Putamen (tissue), 1 donor: ENCODE measurements at places on chromosomes 5 and 9.

- no peak for DNase-seq
Measured at GRCh38 chr9:113223963-113224362, 2.6 kb downstream of the SLC31A1 start.

- DNase-seq = no peak
Measured at GRCh38 chr5:137506296-137506695, 7.2 kb upstream of the SPOCK1 start.

- DNase-seq = no peak
Measured at GRCh38 chr5:154076240-154076922, 37.6 kb downstream of the MFAP3 start.

DNA sequence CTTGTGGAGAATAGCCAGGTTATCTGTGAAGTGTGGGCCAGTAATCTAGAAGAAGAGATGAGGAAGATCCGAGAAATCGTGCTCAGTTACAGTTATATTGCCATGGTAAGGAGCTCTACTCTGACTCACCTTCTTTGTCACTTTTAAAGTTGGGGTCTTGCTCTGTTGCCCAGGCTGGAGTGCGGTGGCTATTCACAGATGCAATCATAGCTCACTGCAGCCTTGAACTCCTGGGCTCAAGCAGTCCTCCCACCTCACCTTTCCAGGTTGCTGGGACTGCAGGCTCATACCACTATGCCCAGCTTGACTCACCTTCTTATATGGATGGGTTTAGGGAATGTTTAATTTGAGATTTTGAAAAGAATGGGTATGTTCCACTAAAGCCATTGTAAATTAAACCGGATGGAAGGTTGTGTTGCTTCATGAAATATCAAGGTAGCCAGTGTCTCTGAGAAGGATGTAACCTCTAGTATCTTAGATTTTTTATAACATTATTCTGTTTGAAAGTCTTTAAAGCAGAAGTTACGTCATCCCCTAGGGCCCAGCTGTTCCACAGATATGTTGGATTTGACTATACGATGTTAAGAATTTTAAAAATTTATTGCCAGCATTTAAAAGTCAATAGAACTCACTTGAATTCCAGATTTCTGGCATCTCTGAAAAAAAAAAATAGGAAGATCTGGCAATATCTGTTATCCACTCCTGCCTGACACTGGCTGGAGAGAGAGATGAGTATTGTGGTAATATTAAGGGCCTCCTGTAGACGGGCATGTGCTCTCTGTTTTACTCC lies 5.1 kb downstream of the CNOT8 start:
- DNase-seq = no peak

GRCh38 chr5:98458004-98458403 lies 315.5 kb upstream of the RGMB start:
- DNase-seq = no peak

- no peak for DNase-seq
Measured at GRCh38 chr9:33249087-33249658, 9.2 kb downstream of the SPINK4 start.

- DNase-seq = no peak
Measured at GRCh38 chr5:959581-960531, 48.7 kb upstream of the NKD2 start.

DNA sequence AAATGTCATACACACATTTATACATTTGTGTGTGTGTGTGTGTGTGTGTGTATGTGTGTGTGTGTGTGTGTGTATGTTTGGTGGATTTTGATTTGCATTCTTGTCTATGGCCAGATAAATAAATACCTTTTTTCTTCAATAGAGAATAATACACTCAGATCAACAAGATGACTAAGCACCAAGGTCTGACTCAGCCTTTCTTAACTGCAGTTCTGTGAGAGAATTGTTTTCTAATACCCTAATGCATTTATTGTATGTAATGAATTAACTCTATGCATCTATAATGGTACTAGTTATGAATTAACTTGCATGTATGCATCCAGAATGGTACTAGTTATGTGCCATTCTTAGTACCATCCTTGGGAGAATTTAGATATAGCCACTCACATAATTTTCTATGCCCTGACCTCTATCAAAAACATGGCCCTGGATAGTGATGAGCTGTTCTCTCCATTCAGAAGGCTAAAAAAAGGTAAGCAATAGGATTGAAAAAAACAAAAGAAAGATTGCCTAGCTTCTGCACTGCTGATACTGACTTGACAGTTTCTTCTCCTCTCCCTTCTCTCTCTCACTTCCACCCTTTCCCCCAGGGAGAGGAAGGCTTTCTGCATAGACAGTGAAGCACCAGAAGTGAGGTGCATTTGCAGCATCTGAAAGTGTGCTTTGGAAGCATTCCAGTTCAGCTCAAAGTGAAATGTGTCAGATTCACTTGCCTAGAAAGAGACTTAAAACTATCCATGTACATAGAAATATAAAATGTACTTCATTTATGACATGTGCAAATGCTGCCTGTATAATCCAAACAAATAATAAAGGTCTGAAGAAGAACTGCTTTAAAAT lies 55.1 kb upstream of the CCDC112 start:
- peak; percentile 64 for DNase-seq

DNA sequence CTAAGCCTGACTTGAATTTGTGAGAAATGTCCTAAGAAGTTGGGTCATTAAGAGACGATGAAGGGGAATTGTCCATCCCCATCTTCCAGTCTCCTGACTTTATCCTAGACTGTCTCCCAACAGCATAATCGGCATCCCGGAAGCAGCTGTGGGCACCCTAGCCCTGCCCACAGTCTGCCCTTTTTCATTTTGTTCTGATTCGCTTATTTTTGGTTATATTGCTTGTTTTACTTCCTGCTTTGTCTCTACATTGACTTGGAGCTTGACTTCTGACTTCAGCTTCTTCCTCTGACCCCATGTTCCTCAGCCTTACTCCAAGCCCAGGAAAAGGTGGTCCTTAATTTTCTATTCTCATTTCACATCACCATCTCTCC lies 41.8 kb downstream of the UGCG start:
- DNase-seq = no peak

GRCh38 chr5:135455876-135456237 lies 3.7 kb upstream of the TIFAB start:
- DNase-seq = no peak

GRCh38 chr5:64096771-64097170 lies 68.9 kb upstream of the RNF180 start:
- DNase-seq = no peak

- DNase-seq = no peak
Measured at GRCh38 chr9:129058965-129059795, 21.7 kb upstream of the DOLPP1 start.

GRCh38 chr5:59532979-59533729 lies 360.4 kb downstream of the PDE4D start:
- DNase-seq = no peak

GRCh38 chr9:4292781-4293180 lies 7.1 kb downstream of the GLIS3 start:
- DNase-seq = no peak

- DNase-seq = no peak
Measured at GRCh38 chr9:100775912-100776311, 198.0 kb downstream of the CAVIN4 start.

DNA sequence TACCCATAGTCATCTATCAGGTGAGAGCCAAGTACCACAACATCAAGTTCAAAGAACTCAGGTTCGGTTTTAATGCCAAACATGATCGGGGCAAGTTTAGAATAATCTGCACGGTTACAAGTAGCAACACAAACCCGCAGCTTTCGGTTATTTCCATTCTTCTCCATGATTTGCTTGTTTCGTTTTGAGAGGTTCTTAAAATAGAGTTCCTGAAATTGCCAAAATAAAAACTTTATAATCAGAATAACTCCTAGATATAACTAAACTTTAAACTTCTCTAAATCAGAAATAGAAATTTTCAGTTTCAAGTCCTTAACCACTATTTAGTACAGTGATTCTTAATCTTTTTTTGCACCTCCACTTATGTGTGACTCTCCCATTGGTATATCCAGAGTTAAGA lies 9.1 kb downstream of the GNE start:
- DNase-seq = no peak

DNA sequence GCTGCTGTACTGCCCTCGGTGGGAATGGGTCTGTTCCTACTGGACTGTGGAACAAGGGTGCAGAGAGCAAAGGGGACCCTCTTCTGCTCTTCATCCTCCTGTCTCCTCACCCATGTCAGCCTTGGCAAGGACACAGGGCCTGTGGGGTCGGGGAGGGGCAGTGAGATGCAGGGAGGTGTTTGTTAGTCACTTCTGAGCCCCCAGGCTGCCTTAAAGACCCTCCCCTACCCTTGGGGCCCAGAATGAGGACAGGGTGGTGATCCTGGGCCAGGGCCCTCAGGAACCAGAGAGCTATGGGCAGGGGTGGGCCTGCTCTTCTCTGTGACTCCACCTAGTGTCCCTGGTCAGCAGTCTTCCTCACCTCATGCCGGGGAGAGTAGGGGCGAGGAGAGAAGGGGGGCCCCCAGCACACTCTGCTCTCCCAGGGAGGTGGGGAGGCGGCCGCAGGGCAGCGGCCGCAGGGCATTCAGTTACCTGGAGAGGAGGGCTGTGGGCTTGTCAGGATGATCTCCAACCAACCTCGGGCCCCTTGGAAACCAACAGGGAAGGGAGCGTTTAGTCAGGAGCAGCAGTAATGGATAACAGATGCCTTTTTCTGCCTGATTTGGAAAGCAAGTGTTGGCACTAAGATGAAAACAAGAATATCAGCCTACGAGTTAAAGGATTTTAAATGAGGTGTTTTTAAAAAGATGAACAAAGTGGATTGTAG lies 62.0 kb upstream of the GARNL3 start:
- DNase-seq = no peak

- no peak for DNase-seq
Measured at GRCh38 chr9:92293075-92293354, 482 bp downstream of the IARS1 start.

DNA sequence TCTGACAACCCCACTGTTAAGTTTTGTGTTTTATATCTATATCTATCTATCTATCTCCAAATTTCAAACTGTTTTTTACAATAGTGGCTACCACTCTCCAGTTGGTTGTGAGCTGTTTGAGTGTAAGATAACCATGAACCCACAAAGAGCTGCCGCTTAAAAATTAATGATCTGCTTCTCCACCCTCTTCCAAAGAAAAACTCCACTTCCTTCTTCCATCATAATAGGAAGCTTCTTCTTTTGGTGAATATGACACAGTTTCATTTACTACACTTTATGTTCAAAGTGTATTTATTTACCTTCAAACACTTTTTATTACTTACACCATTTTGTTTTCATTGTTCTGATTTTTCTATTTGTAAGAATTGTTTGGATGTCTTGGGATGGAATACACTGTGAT lies 37.9 kb downstream of the SPZ1 start:
- DNase-seq = no peak

DNA sequence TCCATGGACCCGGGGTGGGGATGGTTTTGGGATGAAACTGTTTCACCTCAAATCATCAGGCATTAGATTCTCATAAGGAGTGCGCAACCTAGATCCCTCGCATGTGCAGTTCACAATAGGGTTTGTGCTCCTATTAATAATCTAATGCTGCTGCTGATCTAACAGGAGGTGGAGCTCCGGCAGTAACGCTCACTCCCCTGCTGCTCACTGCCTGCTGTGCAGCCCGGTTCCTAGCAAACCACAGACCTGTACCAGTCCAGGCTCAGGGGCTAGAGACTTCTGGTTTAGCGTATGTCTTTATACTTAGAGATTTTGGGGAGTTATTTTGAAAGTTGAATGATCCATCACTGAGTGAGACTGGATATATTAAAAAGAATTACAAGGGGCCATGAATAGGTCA lies 50.2 kb downstream of the RICTOR start:
- DNase-seq = no peak

DNA sequence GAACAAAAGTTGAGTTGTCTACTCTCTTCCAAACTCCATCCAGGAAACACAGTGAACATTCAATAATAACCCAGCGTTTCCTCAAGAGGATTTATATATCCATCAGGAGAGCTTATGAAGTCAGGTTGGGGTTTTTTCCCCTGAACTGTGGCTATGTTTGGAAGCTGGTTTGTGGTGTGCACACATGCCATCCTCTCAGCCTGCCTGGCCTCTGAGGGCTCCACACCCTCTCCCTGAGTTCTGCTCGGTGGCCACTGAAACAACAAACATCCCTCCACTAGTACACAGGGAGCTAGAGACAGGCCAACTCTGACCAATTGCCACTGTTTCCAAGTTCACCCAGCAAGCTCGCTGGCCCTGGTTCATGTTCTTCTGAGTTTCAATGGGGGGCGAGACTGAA lies 35.7 kb downstream of the SMIM23 start:
- DNase-seq = no peak

DNA sequence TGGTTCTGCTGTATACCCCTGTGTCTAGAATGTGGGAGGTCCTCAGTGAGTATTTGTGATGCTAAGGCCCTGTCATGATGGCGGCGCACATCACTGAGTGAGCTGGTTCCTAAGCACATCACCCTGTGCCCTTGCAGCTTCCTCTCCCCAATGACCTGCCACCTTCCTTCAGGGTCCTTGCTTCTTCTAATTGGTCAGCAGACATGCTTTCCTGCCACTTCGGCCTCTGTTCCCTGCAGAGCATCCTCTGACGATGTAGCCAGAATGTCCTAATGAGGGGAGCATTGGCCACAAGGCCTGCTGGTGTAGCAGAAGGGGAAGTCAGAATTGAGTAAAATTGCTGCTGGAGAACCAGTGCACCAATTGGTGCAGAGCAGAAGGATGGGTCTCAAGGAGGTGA lies 31.1 kb upstream of the ANGPTL2 start:
- no peak for DNase-seq

DNA sequence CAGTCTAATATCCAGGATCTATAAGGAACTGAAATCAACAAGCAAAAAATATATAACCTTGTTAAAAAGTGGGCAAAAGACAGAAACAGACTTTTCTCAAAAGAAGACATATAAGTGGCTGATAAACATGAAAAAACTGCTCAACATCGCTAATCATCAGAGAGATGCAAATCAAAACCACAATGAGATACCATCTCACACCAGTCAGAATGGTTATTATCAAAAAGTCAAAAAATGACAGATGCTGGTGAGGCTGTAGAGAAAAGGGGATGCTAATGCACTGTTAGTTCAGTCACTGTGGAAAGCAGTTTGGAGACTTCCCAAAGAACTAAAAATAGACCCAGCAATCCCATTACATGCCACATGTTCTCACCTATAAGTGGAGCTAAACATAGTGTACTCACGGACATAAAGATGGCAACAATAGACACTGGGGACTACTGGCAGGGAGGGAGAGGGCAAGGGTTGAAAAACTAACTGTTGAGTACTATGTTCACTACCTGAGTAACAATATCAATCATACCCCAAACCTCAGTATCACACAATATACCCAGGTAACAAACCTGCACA lies 11.7 kb upstream of the TSSK1B start:
- no peak for DNase-seq

- DNase-seq = no peak
Measured at GRCh38 chr9:28956116-28956880, 1383.0 kb upstream of the C9orf72 start.

DNA sequence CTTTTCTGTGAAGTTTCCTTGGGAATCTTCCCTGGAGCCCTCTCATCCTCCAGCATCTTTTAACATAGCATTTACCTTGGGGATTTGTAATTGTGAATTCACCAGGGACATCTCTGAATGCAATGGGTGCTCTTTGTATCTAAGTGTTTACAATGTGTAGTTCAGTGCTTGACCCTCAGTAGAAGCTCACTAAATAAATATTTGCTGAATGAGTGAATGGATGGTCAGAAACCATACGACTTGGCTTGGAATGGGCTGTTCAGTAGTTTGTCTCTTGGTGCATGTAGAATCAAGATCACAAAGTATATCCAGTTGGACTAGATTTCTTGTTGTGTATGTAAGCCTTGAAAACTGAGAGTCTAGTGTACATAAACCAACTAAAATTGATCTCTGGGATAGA lies 81.8 kb upstream of the MEF2C start:
- no peak for DNase-seq
